ENCODE measurements at places on chromosomes 7 and 10.
A peak's percentile ranks its signal among the peaks of the same experiment; 100 is the strongest.

DNA sequence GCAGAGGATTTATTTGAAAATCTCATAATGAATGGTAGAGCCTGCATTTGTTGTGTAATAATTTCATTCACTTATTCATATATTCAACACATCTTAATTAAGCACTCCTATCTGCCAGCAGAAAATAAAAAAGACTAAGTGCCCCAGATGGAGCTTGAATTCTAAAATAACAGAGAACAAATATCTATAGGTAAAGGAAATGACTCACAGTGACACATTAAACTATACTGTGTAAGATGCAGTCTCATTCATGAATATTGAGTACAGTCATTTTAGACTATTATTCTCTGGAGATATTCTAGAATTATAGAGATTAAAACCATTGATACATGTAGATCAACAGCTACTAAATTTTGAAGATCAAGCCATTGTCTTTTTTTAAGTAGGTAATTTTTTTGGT lies 72.1 kb downstream of the PTPRZ1 start:
- DNase-seq, result no peak

DNA sequence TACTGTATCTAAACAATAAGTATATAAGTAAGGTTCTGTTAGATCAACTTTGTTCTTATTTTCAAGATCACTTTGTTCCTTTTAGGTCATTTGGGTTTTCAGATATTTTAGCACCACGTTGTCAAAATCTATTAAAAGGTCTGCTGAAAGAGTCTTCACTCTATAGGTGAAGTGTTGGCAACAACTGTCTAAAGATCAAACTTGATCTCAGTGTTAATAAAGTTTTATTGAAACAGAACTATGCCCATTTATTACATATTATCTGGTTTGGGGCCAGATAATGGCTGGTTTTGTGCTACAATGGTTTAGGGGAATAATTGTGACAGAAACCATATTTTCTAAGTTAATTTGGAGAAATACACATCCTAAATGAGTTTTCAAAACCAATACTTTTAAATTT lies 478.9 kb upstream of the GRM3 start:
- DNase-seq, result no peak

- no peak for DNase-seq
These were observed 199.9 kb downstream of the KCND2 start for GRCh38 chr7:120472892-120473291.

DNA sequence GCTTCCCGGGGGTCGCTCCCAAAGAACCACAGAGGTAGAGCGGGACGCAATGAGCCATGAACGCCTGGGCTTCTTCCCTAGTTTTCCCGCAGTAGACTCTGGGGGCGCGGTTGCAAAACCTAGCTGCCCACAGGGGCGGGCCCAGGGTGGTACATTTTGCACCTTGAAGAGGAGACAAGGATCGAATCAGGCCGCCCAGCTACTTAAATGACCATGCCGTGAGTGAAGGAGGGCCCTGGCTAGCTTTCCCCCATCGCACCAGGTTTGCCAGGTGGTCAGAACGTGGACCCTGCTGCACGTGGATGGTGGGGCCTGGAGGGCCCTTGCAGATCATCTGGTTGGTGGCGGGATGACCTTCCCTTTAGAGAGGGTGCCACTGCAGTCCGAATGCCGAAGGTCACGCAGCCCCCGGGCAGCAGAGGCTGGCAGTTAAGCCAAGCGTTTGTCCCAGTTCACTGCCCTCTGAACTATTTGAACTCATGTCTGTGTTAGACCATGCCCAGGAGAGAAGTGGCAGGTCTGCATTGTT lies 604 bp upstream of the SHTN1 start:
- DNase-seq, result no peak

GRCh38 chr7:114715907-114716306 lies 206.0 kb upstream of the MDFIC start:
- DNase-seq, result no peak

DNA sequence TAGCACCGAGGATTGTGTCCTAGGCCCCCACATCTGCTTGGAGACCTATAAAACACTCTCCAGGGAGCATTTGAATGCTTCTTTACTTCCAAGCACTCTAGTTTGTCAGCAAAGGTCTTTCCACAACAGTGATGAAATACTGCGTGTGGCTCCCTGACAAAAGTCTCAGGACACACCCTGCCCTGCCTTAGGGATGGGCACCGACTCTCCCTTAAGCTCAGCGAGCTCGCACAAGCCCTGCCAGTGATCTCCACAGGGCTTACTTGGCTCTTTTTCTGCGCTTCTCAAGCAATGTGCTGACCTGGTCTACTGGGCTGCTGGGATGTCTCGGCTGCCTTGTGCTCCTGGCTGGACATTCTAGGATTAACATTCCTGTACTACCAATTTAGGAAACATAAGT lies 84.3 kb upstream of the MPP7 start:
- DNase-seq, result no peak

GRCh38 chr7:6640246-6640721 lies 3.2 kb downstream of the ZNF316 start:
- DNase-seq, result peak; percentile 53

DNA sequence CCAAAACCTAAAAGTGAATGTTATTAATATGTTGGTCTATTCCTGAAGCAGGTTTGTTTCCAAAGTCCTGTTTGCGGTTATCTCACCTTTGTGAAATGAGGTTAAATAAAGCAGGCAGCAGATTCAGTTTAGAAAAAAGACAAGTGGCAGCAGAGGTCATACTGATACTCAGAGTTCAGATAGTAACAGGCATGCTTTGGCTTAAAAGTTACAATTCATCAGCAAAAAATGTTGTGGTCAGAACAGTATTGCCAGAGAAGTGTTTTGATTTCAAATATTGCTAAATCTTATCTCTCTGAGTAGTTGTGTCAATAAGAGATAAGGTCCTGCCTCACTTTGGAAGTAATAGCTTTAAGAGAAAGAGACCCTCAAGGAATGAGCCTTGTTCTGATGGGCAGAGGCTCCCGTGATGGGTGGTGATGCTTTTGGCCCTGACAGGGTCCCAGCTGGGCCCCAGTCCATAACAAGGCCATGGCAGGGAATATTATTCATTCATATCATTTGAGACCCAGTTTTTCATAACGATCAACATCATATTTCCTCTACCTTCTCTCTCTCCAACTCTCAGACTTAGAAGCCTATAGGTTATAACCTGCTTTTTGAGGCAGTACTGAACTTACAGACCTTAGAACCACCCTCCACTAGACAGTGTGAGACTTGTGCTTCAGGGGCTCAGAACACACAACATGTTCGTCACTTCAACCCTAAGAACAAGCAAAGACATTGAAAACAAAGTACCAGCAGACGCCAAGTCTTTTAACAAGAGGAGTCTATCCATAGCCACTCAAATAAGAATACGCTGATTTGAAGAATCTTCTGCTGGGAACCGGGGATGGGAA lies 58.5 kb upstream of the AHR start:
- DNase-seq, result no peak

DNA sequence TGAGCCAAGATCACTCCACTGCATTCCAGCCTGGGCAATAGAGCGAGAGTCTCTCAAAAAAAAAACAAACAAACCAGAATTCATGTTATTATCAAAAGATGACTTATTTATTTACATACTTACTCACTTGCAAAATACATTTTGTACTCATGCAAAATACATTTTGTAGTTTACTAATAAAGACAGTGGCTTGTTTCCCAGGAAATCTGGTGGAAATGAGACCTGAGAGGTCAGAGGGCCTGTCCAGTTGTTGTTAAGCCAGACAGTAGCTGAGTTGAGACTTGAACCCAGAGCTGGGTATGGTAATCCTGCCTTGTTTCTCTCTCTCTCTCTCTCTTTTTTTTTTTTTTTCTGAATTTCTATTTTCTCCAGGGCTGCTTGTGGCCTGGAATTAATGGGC lies 29.5 kb downstream of the PDSS1 start:
- DNase-seq, result no peak

GRCh38 chr10:88528201-88528600 lies 54.9 kb downstream of the RNLS start:
- no peak for DNase-seq

DNA sequence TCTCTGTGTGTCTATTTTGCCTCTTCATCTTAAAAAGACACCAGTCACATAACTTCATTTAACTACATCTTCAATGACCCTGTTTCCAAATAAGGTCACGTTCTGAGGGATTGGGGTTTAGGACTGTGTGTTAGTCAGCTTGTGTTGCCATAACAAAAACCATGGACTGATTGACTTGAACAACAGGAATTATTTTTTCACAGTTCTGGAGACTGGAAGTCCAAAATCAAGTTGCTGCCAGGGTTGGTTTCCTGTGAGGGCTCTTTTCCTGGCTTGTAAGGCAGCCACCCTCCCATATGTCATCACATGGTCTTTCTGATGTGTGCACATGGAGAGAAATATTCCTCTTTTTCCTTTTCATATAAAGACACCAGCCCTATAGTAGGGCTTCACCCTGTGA lies 55.3 kb downstream of the REEP3 start:
- no peak for DNase-seq

- DNase-seq, result no peak
These were observed 107.4 kb downstream of the ETV1 start for GRCh38 chr7:13882051-13882450.

DNA sequence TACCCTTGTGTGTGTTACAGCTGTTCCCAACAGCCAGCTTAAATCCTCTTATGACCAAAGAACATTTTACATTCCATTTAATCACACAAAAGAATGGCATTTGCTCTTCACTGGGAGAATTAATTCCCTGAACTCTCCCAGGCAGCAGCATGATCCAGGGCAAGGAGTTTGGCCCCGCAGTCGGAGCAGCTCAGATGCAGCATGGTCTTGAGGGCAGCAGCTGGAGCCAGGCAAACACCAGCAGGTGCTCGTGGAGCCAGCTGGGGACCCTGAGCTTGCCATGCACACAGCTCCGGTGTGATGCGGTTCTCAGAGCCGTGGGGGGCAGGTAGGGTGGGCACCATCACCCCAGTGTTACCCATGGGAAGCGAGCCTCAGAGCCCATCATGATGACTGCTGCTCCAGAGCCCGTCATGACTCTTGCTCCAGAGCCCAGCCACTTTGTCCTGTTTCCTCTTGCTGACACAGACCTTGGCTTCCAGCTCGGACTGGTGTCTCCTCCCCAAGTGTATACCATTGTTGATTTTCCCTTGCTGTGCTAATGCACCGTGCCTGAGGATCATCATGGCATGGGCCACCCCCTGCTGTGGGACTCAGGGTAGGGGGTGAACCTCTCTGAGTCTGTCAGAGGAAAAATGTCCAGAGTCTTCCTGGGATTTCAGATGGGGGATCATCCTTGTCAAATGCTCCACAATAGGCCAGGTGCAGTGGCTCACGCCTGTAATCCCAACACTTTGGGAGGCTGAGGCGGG lies 75.8 kb downstream of the ZRANB1 start:
- no peak for DNase-seq

- no peak for DNase-seq
These were observed 894.9 kb downstream of the NXPH1 start for GRCh38 chr7:9328296-9328695.

DNA sequence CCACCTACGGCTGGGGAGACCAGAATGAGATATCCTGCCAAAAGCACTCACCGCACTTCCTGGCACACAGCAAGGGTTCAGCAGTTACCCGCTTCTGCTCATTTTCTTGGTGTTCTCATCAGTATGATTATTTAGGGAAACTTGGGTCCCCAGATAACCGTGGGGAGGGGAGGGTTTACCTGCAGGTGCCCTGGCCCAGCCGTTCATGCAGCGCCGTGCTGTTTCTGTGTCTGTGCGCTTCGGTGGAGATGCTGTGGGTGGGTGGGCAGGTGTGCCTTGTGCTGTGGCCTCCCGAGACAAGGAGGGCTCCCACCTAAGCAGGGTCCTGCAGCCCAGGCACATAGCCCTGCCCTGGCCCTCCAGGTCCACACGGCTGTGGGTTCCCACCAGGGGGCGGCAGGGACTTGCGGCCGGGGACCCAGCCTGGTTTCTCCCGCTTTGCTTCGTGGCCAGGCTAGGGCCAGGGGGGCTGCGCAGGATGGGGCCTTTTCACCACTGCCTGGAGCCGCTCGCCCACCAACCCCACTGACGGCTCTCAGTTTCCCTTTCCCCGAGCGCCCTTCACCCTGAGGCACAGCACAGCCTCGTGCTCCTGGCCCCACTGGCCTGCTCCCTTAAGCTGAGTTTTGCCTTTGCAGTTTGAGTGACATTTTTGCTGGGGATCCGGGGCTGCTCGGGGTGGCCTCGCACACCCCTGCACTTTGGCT lies 78.5 kb downstream of the LHPP start:
- DNase-seq, result peak; percentile 79

DNA sequence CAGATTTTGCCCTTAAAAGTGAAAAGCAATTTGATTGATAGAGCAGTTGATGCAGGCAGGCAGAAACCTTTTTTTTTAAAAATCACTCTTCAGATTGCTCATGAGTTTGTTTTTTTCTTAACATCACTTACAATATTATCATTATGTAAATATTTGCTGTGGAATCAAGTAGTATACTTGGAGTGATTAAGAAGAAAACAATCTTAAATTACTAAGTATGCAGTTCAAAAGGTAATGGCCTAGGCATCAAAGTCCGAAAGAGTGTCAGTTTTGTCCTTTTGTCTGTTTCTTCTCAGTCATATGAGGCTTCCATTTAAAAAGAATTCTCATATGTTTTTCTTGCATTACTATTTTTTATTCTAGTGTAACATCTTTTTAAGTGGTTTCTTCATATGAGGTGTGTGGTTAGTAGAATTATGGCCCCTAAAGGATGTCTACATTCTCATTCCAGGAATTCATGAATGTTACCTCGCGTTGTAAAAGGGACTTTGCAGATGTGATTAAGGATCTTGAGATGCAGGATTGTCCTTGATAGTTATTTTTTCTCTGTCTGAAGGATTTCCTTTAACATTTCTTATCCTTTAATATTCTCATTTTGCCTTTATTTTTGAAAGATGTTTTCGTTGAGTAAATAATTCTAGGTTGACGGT lies 44.0 kb downstream of the BICC1 start:
- no peak for DNase-seq

- DNase-seq, result no peak
These were observed 86.5 kb upstream of the PFKP start for GRCh38 chr10:2980791-2981360.
